ENCODE measurements at places on chromosomes 7 and 10. TPM values are rescaled to one million over a fixed set of nuclear protein-coding genes. Genes with fewer than 3 reads are reported as not detected.

DNA sequence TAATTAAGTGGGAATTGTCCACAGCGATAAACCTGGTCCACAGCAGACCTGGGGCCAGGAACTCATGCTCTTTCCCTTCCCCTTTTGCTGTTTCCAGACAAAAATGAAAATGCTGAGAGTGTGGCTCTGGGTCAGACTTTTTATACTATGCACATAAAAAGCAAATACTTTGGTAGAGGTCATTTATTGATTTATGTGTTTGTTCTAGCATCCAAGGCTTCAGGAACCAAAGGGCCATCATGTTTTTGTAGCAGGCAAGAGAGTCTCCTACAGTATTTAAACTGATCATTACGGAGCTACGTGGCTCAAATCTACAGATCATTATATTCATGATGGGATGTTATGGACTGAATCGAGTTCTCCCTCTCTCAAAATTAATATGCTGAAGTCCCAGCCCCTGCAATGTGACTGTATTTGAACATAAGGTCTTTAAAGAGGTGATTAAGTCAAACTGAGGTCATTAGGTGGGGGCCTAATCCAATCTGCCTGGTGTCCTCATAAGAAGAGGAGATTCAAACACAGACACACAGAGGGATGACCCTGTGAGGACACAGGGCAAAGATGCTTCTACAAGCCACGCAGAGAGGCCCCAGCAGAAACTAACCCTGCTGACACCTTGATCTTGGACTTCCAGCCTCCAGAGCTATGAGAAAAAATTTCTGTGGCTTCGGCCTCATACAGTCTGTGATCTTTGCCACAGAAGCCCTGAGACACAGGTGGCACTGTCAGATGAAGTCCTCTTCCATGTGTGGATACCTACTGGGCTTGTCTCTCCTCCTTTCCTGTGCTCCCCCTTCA, 46.1 kb upstream of the RNF32 start:
- DNase-seq: no peak

- DNase-seq: no peak
Measured at GRCh38 chr7:98276241-98276761, 5.2 kb upstream of the BRI3 start.

DNA sequence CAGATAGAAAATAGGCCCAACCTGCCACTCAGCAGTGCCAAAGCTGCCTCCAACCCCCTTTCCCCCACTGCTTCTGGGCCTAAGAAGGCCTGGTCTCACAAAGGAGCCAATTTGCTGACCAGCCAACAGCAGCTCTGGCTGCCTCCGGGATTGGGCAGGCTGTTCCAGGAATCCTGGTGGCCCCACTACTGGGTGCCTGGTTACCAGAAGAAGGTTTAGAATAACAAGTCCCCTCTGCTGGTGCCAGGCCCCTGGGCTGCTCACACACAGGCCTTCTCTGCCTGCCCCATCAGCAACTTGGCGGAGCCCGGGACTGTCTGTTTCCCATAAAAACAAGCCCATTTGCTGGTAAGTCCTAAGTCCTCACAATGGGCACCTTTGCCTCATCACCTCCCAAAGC, 1.2 kb downstream of the PHKG1 start:
- no peak for DNase-seq

GRCh38 chr7:4707980-4708411, 25.9 kb downstream of the FOXK1 start:
- no peak for DNase-seq

DNA sequence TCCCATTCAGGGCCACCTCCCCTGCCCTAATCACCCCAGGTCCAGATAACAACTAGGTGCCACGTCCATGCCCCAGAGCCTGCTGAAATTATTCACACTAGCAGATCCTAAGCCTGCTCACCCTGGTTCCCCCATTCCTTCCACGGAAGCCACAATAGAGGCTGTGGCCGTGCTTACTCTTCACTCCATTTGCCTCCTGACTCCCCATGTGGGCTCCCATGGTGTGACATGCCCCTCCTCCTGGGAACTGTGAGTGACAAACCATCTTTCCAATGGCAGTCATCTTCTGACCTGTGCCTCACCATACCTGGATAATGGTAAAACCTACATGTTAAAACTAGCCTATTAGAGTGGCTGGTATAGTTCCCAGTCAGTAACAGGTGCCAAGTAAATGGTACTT, 216.2 kb upstream of the PRKCQ start:
- DNase-seq: no peak

GRCh38 chr10:29731760-29732159, 97.0 kb upstream of the SVIL start:
- no peak for DNase-seq

- DNase-seq: no peak
Measured at GRCh38 chr7:94683066-94683465, 27.1 kb upstream of the SGCE start.

- no peak for DNase-seq
Measured at GRCh38 chr10:5563991-5564536, 39.3 kb downstream of the CALML3 start.

DNA sequence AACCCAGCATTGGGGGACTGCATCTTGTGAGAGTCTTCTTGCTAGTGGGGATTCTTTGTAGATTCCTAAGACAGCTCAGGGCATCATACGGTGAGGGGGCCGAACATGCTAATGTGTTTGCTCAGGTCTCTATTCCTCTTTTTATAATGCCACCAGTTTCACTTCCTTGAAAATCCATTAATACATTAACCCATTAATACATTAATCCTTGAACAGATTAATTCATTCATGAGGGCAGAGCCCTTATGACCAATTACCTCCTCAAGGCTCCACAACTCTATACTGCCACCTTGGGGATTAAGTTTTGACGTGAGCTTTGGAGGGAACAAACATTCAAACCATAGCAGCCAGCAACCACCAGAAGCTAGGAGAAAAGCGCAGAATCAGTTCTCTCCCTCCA, 67.2 kb upstream of the POT1 start:
- DNase-seq: no peak

- DNase-seq: no peak
Measured at GRCh38 chr10:111973306-111973705, 210.3 kb downstream of the GPAM start.

DNA sequence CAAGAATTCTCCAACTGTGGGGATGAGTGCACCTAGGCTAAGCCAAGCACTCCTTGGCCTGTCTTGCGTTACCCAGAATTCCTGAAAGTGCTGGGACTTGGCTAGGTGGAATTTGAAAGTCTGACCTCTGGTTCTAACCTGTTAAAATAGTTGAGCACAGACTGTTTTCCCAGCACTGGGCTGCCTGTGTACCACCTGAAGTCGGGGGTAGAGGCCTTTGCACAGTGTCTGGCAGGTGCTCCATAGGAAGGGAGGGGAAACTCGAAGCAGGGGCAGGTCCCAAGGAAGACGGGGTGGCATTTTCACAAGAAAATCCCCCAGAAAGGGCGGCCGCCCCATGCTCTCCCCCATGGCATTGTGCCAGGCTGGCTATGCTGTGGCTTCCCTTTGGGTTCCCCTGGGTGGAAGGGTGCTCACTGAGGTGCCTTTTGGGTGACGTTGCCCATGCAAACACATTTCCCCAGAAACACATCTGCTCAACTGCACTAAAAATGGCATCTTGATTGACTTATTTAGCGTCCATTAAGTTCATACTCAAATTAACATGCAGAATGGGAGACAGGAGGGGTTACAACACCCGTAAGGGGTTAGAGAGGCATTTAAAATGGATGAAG, 62.9 kb downstream of the SYPL1 start:
- no peak for DNase-seq

DNA sequence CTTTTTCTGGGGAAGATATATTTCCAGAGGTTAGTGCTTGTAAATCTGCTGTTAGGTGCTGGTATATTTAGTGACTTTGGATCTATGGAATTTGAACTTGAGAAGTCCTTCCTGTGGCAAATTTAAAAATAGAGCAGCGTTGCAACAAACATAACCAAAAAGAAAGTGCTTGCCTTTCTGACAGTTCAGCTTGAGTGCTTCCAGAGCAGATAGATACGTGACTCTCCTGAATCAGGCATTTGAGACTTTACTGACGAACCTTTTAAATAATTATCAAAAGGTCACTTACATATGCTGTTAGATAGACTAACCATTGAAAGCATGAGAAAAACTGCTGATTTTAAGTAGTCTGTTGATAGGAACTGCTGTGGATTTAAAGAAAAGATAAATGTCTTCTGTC, 387.5 kb upstream of the LRRTM3 start:
- no peak for DNase-seq

GRCh38 chr7:7104971-7105370, 77.4 kb upstream of the C1GALT1 start:
- no peak for DNase-seq

DNA sequence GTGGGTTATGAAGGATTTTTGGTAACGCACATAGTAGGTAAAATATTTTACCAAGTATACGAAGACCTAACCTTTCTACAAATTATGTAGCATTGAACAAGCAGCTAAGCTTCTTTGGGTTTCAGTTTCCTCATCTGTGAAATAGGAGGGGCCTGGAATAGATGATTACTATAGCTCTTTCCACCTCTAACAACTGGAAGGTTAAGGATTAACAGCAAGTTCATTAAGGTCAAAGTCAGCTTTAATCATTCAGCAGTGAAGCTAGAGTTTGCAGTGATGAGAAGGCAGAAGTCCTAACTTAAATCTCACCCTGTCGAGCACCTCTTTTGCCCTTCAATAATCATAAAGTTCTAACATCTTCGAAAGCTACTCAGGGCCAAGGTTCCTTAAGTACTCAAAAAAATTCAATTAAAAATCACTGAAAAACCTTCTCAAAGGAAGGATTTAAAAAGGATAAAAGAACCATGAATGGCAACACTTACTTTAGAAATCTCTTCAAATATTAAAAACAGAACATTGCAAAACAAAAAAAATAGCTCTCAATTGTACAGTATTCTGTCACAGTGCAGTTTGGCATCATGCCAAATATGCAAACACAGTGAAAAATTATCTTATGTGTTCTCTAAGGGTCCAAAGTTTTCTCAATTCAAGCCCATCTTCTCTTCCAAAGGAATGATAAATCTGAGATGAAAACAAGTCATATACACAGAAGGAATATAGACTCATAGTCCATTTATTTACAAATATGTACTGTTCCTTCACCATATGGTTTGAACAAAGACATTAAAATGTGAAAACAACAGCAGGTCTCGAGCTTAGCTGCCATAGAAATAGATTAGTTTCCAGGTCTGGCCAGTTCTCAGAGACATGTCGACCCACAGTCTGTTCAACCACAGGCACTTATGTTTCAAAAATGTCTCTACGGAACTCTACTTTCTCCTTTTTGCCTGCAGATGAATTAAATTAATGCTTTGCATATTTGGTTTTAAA, 152.0 kb upstream of the SLC13A1 start:
- DNase-seq: no peak

- no peak for DNase-seq
Measured at GRCh38 chr10:53952698-53953630, 848.1 kb downstream of the PCDH15 start.

The WAPL gene
- 32.9 TPM for total RNA-seq

The TAS2R3 gene
- 0.44 TPM for total RNA-seq
